Cardiac septum (tissue), 1 donor: ENCODE measurements at places on chromosomes 7 and 10. TPM values are rescaled to one million over a fixed set of nuclear protein-coding genes. Genes with fewer than 3 reads are reported as not detected.

Gene CNNM2
- 5.9 TPM for total RNA-seq

Gene CDHR1
- total RNA-seq: 1.3 TPM

Gene GIMAP6
- total RNA-seq: 16.6 TPM

Gene NEUROD6
- total RNA-seq: not detected
